ENCODE measurements at places on chromosomes 7 and 10. TPM values are rescaled to one million over a fixed set of nuclear protein-coding genes. Genes with fewer than 3 reads are reported as not detected.

DNA sequence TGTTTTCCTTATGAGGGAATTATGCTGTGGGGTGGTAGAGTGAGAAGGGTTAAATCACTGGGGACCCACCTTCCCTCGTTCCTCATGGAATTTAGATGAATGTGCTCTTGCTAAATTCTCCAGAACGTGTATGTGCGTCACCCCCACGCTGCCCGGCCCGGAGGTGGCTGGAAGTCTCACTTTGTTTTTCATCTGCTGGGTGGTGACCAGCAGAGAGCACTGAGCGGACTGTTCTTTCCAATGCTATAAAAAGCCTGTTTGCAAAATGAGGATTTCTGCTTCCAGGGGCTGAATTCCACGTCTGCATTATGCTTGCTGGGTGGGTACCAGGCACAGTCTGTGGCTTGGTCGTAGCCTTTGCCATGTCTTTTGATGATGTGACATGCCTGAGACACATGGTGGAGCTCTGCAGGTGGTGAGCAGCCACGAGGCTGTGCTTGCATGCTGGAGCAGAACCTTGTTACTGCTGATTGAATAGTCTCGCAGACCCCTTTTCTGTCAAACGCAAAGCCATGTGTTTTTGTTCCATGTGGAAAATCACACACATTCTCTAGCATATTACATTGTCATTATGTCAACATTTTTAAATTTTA, 31.9 kb upstream of the INSYN2A start:
- DNase-seq, result no peak

DNA sequence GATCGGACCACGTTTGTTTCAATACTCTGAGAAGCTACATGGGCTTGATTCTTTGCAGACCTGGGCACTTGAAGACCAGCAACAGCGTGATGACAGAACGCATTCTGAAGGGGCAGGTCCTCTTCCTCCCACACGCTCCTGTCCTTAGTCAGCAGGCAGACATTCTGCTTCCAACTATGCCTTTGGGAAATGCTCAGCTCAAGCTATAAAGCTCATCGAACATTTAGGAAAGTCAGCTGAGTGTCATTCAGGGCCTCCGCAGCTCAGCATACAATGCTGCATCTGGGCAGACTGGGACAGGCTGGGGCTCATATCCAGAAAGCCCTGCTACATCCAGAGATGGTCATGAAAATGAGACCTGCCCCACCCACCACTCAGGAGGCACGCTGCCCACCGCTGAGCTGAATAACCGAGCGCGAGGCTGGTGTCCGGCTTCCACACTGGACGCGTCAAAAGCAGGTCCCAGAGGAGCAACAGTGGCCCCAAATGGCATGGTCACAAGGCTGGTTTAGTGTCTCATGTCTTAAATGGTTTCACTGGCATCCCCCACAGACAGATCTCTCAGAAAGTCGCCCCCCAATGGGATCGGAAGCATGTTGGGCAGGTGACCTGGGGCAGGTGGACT, 274.0 kb downstream of the DNAJB6 start:
- DNase-seq, result peak; percentile 1

GRCh38 chr10:30827531-30828120, 198.1 kb upstream of the LYZL2 start:
- DNase-seq, result no peak

- no peak for DNase-seq
Observed at GRCh38 chr7:155518633-155519032, 27.7 kb downstream of the CNPY1 start.

- DNase-seq, result no peak
Observed at GRCh38 chr7:78396210-78396609, 597.6 kb downstream of the PHTF2 start.

GRCh38 chr7:16652888-16653287, 6.9 kb downstream of the BZW2 start:
- DNase-seq, result no peak

DNA sequence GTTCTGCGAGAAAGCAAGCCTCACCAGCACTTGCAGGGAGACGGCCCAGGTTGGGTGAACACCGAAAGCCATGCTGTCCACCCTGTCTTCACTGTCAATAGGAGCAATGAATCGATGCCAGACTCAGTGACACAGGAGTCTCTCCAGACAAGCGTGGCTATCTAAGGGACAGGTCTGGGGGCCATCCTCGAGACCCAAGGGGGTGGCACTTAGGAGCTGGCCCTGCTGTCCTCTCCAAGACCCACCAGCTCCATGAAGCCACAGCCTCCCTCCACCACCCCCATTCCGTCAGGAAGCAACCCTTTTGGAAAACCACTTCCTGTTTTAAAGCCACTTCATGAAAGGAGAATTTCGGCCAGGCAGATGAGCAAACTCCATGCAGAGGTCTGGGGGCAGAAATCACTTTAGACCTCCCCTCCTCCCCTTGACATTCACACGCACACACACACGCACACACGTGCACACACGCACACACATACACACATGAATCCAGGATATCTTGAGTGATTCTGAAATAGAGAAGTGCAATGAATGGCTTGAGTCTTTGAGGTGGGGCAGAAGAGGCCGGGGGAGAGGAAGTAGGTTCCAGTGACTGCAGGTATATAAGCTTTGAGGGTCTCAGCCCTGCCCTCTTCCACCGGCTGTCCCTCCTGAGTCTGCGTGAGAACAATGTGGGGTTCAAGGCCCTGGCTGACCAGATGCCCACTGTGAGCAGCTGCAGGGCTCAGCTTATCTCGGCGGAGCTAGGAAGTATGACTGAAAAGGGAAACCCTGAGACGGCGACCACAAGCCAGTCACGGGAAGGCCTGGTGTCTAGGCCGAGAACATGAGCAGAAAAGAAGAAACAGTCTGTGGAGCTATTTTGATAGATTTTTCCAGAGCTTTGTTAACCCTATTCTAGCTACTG, 25.0 kb downstream of the RGS10 start:
- DNase-seq, result no peak

- no peak for DNase-seq
Observed at GRCh38 chr7:36875794-36876193, 151.5 kb upstream of the AOAH start.

- no peak for DNase-seq
Observed at GRCh38 chr10:3639546-3639945, 145.5 kb downstream of the KLF6 start.

DNA sequence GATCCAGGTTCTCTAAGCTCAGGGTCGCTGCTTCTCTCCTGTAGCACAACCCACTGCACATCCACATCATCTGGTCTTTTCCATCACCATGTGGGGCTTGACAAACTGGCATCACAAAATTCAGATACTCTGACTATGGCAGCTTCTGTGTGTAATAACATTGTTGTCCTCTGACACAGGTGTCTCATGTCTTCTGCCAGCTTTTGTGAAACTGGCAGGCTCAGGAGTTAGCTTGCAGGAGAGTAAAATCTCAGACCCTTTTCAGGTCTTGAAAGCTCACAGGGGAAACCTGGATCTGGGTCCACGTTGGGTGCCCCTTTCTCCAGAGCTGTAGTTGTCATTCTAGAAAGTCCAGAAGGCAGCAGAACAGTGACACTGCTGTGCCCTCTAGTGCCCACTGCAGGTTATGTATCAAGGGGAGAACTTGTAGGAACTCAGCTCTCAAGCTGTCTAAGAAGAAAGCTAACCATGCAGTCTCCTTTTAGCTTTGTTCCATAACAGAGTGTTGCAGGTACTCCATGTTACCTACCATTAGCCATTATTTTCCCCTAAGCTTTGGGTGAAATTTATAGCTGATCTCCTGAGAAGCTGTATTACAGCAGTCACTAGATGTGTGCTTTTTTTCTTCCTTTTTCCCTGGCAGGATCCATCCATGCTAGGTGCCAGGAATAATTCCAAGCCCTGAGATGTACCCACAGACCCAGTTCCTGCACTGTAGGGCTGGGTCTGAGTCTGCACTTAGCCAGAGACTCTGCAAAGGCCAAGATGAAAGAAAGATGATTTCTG, 102.7 kb downstream of the ZNF248 start:
- peak; percentile 15 for DNase-seq

GRCh38 chr10:85187047-85187446, 858.7 kb downstream of the CCSER2 start:
- DNase-seq, result no peak

Gene TMEM213
- total RNA-seq, result 0.11 TPM

DNA sequence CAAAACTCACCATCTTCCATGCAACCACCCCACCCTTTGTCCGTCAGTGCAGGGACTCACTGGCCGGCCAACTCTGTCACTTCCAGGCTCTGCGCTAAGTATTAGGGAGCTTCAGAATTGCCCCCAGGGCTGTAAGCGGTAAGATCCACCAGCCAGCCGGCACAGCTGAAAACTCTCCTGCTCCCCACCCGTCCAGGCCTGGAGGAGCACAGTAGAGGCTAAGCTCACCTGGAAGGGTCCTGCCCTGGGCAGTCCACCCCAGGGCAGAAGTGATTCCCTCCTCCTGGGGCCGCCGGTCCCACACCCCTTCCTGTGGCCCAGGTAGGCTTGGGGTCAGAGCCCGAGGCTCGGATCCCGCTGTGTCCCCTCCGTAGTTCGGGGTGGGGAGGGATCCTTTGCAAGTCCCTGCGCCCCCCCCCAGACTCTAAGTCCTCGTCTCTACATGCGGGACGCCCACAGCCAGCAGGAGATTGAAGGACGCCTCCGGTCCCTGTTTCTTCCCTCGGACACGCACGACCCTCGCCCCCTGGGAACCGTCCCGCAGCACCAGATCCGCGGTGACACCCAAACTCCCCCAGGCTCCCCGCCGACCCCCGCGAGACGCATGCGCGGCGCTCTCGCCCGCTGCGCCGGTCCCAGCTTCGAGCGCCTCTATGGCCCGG, 138.9 kb downstream of the ARHGAP22 start:
- DNase-seq, result no peak

GRCh38 chr10:8435186-8436055, 380.9 kb downstream of the GATA3 start:
- no peak for DNase-seq
